Non-pigmented ciliary epithelial cell (primary cell): ENCODE measurements at places on chromosomes 6 and 20.

DNA sequence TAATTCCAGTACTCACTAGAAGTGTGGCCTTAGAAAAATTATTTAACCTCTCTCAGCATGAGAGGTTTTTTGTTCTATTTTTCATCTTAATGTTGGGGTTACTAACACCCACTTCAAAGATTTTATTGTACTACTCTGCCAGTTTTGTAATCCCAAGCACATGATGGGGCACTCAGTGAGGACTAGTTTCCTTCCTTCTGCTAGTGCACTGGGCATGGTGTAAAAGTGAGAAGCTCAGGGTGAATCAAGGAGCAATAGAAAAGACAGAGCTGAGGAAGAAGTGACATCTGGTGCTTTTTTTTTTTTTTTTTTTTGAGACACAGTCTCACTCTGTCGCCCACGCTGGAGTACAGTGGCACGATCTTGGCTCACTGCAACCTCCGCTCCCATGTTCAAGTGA lies 439.4 kb upstream of the ARID1B start:
- no peak for DNase-seq

DNA sequence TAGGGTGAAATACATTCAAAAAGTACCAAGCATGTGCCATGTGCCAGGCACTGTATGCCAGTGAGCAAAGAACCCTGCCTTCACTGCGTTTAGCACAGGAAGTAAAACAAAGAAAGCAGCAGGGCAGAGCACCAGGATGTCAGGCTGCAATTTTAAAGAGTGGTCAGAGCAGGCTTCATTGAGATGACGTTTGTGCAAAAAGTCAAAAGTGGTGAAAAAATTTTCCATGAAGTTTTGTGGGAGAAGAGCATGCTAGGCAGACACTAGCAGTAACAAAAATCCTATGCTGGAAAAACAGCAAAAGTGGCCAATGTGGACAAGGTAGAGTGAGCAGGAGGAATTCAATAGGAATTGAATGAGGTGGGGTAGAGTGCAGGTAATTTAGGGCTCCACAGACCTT lies 31.3 kb downstream of the AKIRIN2 start:
- DNase-seq: no peak

GRCh38 chr20:54920491-54920890 lies 445.1 kb downstream of the DOK5 start:
- DNase-seq: no peak

GRCh38 chr6:87473419-87473903 lies 687 bp downstream of the SLC35A1 start:
- peak; percentile 15 for DNase-seq

GRCh38 chr6:107128175-107128574 lies 12.9 kb upstream of the BEND3 start:
- DNase-seq: no peak

- DNase-seq: no peak
Observed at GRCh38 chr6:157094038-157094437, 229.3 kb downstream of the TMEM242 start.

DNA sequence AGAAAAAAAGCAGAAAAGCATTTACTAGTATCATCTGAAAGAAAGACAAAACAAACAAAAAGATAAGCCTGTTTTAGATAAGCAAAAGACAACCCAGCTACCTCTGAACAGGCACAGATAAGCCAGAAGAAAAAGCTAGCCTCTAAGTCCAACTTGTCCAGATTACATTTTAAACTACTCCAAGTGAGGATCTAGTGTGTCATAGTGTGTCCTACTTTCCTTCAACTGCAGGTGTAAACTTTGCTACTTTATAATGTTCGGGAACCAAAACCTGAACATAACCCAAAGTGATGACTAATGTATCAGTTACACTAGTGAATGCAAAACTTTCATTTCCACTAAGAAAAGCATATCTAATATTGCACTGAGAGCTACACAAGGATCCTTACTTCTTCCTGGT lies 19.5 kb downstream of the ADNP start:
- DNase-seq: no peak

DNA sequence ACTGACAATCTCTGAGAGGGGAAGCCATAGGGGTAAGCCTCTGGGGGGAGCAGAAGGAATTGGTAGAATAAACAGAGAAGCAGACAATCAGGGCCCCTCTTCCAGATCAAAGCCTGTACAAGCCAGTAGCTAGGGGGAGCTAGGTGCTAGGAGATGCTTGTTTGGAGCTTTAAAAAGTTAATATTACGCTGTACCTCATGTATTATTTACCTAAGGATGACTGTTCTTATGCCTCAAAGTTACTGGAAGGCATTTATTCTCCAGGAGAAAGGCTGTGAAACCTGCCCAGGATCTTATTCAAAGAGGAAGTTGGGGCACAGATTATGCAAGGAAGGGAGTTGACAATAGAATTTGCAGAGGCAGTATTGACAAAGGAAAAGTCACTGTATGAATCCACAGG lies 111.8 kb upstream of the SLC35F1 start:
- no peak for DNase-seq

- DNase-seq: no peak
Observed at GRCh38 chr6:35238843-35239289, 20.7 kb upstream of the ZNF76 start.

DNA sequence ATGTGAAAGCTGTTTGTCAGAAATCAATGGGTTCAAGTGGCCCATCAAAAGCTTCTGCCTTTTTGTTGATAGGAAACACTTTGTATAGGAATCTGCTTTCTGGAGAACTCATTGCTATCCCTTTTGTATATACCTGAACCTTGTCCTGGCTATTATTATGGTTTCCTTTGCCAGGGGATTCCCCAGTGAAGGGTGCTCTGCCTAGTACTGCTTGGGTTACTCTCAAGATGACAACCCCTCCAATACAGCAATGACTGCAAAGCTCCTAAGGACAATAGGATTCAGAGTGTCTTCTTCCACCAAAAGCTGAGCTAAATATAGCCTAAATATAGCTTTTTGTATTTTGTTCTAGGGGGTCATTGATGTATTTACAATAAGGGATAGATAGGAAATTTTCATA lies 54.0 kb upstream of the PTPRK start:
- no peak for DNase-seq

DNA sequence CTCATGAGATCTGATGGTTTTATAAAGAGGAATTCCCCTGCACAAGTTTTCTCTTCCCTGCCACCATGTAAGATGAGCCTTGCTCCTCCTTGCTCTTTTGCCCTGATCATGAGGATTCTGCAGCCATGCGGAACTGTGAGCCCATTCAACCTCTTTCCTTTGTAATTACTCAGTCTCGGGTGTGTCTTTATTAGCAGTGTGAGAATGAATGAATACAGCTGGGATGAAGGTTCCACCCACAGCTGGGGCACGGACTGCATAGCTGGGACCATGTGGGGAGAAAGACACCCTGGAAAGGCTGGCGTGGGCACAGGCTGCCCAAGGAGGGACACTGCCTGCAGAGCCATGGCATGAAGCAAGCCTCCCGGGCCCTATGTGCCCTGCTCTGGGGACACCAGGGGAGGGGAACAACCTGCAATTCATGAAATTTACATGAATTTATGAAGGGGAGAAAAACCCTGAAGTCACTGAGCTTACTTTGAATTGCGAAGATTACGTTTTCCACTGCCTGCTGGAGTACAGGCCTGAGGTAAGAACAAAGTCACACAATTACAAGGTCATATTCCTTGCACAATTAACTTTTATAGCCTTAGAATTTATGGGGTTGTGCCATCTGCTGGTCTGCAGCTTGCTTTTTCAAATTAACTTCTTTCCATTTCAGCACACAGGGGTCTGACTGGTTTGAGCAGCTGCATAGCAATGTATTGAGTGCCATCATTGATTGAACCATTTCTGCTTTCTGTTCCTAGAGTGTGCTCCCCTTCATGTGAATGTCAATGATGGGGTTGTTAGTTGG lies 46.2 kb downstream of the SLC22A1 start:
- no peak for DNase-seq

DNA sequence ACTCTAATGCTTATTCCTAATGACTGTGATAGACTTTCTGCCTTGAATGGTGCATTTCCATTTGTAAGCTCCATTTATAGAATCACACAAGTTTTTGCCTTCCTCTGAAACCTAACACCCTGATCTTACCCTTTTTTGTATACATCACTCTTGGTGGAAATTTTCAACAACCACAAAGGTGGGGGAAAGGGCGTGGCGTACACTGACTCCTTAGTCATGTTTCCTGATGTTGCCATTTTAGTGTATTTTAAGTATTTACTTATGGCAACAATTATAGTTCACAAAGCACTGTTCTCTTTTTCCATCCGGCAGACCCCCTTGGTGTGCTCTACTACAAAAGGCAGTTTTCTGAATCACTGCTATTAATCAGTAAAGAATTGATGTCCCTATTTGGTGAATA lies 92.0 kb downstream of the ATXN1 start:
- no peak for DNase-seq

DNA sequence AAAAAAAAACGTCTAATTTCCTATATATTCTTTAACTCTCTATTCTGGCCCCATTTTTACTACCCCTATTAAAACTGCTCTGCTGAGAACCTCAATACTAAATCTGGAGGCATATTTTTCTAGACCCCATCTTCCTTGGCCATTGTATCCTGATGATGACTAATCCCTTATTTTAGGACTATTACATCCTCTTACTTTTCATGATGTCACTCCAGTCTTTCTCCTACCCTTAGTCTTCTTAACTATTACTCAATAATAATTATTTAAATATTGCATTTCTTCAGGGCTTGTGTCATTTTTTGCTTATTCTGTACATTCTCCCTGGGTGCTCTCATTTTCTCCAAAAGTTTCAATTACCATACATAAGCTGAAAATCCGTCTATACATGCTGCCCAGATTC lies 6.4 kb downstream of the FBXO30 start:
- DNase-seq: no peak

DNA sequence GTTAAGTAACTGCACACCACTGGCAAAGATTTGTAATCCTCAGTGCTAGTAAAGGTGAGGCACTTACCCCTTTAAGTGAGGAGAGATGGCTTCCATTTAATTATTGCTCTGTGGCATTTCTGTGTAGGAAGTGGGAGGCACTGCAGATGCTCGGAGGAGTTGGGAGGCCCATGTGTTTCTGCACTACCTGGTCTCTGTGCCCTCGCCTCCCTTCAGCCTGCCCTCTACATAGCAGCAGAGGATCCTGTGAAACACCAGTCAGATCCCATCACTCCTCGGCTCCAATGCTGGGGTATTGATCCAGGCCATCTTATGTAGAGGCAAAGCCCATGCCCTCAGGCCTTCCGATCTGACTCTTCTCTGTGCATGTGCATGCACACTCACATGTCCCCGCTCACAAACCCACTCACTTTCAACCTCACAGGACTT lies 67.0 kb downstream of the SLX4IP start:
- DNase-seq: no peak

DNA sequence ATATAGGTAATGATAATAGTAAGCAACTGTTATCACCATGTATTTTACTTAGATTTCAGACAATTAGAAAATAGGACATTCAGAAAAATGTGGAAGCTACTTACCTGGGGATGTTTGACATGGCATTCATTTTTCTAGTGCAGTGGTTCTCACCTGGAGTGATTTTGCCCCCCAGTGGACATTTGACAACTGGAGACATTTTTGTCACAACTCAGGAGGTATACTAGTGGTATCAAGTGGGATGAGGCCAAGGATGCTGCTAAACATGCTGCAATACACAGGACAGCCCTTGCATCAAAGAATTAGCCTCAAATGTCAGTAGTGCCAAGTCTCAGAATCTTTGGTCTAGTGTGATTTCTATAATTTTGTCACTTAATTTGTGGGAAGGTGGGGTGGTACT lies 36.1 kb downstream of the NUS1 start:
- no peak for DNase-seq

GRCh38 chr20:2151858-2152281 lies 50.2 kb downstream of the STK35 start:
- no peak for DNase-seq

GRCh38 chr6:45479834-45480751 lies 102.4 kb upstream of the SUPT3H start:
- peak; percentile 57 for DNase-seq

DNA sequence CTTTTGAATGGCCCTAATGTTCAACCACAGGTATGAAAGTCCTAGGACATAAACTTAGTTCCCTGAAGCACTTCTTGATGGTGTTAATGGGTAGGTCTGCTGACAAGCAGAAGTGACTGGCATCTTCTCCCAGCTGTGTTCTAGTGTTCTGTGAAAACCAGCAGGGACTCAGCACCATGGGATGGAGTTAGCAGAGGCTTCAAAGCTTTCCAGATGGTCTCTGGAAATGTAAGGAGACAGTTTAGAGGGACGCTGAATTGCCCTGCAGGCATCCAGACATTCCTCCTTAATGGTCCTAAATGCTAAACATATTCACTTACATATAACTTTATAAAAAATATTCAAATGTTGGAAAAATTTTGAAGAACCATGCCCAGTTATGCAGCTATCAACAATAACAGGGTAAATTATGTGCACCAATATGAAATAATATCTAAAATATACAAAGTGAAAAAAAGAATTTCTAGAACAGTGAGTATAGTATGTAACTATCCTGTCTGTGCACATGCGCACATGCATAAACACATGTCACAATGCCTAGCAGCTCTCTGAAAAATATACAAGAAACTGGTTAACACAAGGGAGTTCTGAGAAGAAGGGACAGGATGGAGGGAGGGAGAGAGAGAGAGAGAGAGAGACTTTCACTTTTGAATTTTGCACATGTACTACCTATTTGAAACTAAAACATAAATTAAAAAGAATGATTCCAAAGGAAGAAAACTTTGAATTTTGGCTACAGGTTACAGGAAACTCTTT lies 87.2 kb downstream of the PRDM1 start:
- DNase-seq: no peak

DNA sequence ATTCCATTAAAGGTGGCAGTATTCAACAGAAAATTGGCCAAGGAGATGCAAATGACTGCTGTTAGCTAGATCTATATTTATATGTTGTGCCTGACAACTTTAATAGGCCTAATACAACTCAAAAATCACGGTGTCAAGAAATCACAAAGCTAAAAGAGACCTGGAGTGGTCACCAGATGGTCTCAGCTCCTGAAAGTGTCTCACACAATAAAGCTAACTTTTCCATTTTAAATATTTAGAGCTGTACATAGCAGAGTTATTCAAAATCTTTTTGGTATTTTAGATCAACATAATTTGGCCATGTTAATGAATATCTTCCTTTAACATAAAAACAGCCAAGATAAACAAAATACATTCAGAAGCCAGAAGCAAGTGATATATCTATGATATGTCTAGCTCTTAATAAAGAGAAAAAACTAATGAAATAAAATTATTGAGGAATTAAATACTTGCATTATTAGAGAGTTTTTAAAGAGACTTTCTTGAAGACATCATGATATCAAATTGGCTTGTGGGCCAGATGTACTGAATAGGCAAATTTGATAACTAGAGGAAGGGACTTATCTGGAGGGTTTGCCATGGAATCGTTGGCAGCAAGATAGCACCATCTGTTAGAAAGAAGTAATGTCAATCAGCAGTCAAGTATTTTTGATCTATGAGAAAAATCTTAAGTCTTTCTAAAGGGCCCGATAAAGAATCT lies 84.9 kb upstream of the SCAF8 start:
- DNase-seq: no peak

DNA sequence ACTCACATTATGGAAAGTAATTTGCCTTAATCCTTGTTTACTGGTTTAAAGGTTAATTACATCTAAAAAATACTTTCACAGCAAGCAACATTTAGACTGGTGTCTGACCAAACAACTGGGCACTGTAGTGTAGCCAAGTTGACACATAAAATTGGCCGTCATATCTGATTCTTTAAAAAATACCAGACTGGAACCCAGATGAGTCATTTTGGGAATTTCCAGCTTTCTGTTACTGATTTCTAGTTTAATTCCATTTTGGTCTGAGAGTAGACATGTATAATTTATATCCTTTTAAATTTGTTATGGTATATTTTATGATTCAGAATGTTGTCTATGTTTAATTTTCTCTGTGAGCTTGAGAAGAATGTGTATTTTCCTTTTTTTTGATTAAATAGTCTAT lies 44.1 kb downstream of the SCP2D1 start:
- no peak for DNase-seq
